Caco-2 (cell line): ENCODE measurements at places on chromosomes 7 and 10.

GRCh38 chr10:98481404-98481945 is 34.7 kb upstream of the HPS1 start:
- no peak overlapping the region for H3K27ac ChIP-seq
- H3K4me3 ChIP-seq, result no peak overlapping the region
- H3K36me3 ChIP-seq, result no peaks in the 10 kb centered on the region
- H3K27me3 ChIP-seq, result no peaks in the 10 kb centered on the region
- H3K4me1 ChIP-seq, result no peaks in the 10 kb centered on the region

GRCh38 chr10:88392222-88392621 is 190.9 kb downstream of the RNLS start:
- H3K36me3 ChIP-seq, result no peaks in the 10 kb centered on the region
- no peak for DNase-seq
- no peaks in the 10 kb centered on the region for H3K27me3 ChIP-seq
- no peak overlapping the region for H3K27ac ChIP-seq
- H3K4me3 ChIP-seq, result no peak overlapping the region

- no peaks in the 10 kb centered on the region for H3K4me1 ChIP-seq
- no peak for DNase-seq
- no peaks in the 10 kb centered on the region for H3K27me3 ChIP-seq
- no peak overlapping the region for H3K27ac ChIP-seq
These were observed 20.2 kb upstream of the SRPK2 start for GRCh38 chr7:105408791-105409410.

DNA sequence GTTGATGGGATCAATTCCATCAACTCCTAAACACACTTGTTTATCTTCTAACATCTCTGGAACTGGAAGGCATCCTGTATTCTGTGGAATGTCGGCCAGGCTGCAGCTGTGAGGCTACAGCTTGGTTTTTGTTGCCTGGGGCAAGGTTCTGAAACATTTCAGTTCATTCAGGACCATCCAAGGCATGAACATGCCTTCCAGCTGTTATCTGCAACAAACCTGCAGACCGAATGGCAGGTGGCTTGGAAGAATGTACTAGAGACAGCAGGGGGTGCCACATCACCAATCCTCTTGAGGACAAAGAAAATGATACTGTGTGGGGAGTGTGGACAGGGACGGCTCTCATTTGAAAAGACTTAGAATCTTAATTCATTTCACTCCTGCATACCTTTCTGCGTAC is 12.4 kb downstream of the PAPOLB start:
- no peaks in the 10 kb centered on the region for H3K27me3 ChIP-seq
- H3K4me1 ChIP-seq, result no peaks in the 10 kb centered on the region
- DNase-seq, result peak; percentile 71
- H3K27ac ChIP-seq, result no peak overlapping the region

- no peaks in the 10 kb centered on the region for H3K27me3 ChIP-seq
- no peak overlapping the region for H3K4me3 ChIP-seq
- no peaks in the 10 kb centered on the region for H3K36me3 ChIP-seq
- no peak overlapping the region for H3K27ac ChIP-seq
These were observed 33.2 kb upstream of the CNPY1 start for GRCh38 chr7:155579565-155579964.

DNA sequence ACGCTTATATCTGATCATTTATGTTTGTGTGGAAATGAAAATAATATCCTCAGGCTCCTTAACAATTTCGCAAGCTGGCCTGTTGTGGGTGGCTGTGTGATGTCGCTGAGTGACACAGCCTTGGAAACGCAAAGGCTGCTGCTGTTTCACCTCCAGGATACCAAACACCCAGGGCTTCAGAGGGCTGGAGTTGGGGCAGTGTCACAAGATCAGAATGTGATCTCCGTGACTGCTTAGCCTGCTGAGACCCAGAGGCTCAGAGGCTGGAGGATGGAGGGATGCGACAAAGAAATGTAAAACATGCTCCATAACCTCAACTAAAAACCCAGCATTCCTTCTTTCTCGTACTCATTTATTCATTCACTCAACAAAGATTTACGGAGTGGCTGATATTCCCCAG is 37.2 kb upstream of the BMPER start:
- H3K36me3 ChIP-seq, result no peaks in the 10 kb centered on the region
- no peaks in the 10 kb centered on the region for H3K27me3 ChIP-seq
- no peak overlapping the region for H3K4me3 ChIP-seq
- DNase-seq, result no peak
- no peak overlapping the region for H3K27ac ChIP-seq

DNA sequence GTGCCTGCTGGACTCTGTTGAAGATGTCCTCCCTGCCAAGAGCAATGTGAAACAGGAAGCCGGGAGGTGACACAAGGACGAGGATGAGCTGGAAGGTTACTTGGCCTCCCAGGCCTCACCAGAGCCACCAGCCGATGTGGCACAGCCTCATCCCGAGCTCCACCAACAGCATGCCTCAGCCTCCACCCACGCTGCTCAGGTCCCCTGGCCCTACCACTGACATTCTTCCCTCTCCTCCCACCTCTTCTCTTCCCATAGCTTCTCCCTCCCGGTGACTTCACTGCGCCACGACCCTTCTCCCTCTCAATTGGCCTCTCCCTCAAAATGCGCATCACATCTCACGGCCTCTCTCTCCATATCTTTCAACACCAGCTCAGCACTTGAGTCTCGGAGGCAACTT is 249.9 kb downstream of the SKAP2 start:
- no peak overlapping the region for H3K27ac ChIP-seq
- no peaks in the 10 kb centered on the region for H3K27me3 ChIP-seq
- DNase-seq, result no peak
- no peak overlapping the region for H3K4me3 ChIP-seq
- H3K4me1 ChIP-seq, result no peaks in the 10 kb centered on the region
